ENCODE measurements at places on chromosomes 11 and 22.

DNA sequence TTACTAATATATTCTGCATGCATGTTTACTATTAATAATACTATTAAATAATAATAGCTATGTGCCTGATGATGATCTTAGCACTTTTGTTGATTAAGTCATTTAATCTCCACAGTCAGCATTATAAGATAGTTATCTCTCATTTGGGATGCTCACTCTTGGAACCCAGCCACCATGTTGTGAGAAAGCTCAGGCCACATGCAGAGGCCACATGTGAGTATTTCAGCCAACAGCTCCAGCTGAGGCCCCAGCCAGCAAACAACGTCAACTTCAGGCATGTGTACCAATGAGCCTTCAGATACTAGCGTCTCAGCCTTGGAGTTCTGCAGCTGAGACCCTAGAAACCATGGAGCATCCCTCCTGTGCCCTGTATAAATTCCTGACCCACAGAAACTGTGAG lies 798.1 kb upstream of the LRRC4C start:
- no peak for DNase-seq

GRCh38 chr22:29310863-29311339 lies 4.5 kb downstream of the GAS2L1 start:
- peak; percentile 83 for DNase-seq

DNA sequence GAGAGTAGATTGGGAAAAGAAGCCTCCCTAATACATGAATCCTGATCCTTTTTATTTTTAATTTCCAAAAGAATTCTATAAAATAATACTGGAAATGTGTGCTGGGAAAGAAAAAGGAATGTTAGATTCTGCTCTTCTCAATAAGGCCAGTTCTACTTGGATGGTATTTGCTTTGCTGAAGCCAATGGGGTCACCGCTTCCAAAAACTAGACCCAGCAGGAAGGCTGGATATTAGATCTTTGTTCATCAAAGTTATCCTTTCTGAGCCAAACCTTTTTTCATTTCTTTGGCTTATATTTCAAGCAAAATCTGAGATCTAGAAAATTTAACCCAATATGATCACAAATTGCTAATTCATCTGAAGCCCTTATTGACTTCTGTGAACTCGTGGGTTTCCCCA lies 41.4 kb downstream of the SCUBE2 start:
- no peak for DNase-seq

DNA sequence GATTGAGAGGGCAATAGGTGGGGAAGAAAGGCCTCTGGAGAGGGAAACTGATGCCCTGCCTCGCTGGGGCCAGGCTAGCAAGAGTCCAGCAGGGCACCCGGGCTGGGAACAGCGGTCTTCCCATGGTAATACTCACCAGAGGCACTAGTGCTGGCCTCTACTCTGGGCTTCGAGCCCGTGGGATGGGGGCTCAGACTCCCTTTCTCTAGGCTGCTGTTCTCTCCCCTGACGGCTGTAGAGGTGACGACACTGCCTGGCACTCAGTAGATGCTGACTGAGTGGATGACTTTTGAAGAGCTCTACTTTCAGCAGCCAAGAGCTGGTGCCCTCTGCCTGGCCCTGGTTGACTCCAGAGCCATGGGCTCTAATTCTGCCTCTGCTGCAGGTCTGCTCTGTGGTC lies 818 bp upstream of the C1QTNF4 start:
- DNase-seq: no peak

DNA sequence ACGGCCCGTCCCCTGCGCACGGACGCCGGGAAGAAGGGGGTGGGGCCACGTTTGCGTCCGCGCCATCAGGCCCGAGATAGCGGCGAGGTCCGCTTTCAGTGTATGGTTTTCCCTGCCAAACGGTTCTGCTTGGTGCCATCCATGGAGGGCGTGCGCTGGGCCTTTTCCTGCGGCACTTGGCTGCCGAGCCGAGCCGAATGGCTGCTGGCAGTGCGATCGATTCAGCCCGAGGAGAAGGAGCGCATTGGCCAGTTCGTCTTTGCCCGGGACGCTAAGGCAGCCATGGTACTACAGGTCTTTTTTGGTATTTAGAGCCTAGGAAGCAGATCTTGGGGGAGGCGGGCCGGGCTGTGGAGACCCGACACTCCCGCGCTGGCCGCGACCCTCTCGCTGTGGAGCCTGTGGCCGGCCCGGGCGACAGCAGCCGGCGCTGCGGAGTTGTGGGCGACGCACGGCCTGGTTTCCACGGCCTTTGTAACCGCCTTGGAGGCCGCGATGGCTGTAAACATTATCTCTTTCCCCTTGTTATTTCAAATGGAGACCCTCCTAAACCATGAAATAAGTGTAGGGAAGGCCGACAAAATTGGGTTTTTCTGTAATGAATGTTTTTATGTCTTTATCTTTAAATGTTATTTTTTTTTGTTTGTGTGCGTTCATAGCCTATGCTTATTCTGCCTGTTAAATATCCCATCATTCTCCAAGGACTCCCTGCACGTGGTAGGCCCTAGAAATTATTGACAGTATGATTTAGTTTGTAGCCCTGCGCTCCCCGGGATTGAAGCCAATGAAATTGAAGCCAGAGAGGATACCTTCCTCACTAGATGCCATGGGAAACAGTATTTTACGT lies at the start of gene AASDHPPT:
TSS of gene AASDHPPT (plus strand) at position 54 of the 847 bp plus-strand sequence. CDS start at position 103, 49 bp downstream.
- DNase-seq: peak; percentile 22

DNA sequence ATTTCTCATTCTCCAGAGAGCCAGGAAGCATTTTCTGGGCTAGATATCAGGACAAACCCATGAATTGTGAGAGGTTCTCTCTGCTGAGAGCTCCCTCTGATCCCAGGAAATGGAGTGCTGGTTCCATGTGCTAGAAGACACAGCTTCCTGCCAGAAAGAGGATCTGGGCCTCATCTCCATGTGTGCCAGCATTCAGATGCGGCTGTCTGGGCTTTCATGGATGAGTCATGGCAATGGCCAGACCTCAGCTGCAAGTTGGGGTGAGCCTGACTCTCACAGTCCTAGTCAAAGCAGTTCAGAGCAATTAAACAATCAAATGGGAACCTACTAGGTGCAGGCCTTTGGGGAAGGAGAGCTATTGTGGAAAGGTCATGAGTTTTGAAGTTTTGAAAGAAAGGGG lies 82.3 kb upstream of the EED start:
- no peak for DNase-seq

GRCh38 chr22:41458161-41458728 lies 10.2 kb downstream of the PHF5A start:
- no peak for DNase-seq

- no peak for DNase-seq
Observed at GRCh38 chr11:1231396-1232020, 8.6 kb downstream of the MUC5B start.

DNA sequence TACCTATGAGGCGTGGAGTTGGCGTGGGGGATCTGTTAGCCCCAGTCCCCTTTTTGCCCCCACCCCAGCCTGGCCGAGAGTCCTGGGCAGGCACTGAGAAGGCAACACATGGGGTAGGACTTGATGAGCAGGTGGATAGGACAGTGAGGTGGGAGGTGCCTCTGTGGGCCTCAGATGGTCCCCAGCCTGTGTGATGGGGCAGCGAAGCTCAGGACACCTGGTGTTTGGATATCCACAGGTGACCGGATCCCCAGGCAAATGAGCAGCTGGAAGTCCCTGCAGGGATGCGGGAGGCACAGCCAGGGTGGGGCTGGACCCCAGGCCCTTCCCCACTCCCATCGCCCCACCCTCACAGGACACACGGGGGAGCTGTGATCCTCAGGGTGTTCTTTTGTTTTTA lies 9.7 kb downstream of the FBLN1 start:
- no peak for DNase-seq

GRCh38 chr11:14240221-14240620 lies 118.8 kb downstream of the RRAS2 start:
- DNase-seq: no peak

DNA sequence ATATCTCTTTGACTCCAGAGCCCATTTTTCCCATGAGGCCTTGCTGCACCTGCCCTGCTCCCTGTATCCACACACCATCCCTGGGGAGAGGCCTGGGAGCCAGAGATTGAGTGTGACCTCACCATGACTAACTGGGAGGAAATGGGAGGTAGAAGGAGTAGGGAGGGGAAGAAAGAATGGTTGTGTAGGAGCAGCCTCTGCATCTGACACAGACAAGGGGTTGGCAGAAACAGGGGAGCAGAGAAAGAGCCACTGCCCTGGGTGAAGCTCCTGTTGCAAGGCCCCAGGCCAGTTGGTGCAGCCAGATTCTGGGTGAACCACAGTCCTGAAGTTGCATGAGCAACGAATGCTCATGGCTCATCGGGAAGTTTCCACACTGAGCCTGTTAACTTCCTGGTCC lies 32.4 kb downstream of the POU2F3 start:
- DNase-seq: no peak

DNA sequence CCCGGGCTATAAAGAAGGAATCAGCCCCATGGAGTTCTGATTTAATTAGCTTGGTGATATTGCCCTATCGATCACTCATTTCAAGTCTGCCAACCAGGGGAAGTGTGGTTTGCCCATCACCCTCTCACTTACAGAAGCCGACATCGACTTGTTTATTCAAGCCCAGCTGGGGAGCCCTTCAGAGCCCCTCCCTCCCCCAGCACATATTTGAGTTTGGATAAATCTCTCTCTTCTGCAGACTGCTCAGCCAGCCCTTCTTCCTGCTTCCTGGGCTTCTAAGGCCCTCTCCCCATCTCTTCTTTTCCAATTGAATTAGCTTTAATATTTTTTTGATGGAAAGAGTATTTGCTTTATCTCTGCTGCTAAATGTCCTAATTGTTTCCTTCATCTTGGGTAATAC lies 299.0 kb downstream of the MIAT start:
- DNase-seq: no peak

GRCh38 chr11:57325735-57326048 lies 940 bp upstream of the TNKS1BP1 start:
- DNase-seq: peak; percentile 15

DNA sequence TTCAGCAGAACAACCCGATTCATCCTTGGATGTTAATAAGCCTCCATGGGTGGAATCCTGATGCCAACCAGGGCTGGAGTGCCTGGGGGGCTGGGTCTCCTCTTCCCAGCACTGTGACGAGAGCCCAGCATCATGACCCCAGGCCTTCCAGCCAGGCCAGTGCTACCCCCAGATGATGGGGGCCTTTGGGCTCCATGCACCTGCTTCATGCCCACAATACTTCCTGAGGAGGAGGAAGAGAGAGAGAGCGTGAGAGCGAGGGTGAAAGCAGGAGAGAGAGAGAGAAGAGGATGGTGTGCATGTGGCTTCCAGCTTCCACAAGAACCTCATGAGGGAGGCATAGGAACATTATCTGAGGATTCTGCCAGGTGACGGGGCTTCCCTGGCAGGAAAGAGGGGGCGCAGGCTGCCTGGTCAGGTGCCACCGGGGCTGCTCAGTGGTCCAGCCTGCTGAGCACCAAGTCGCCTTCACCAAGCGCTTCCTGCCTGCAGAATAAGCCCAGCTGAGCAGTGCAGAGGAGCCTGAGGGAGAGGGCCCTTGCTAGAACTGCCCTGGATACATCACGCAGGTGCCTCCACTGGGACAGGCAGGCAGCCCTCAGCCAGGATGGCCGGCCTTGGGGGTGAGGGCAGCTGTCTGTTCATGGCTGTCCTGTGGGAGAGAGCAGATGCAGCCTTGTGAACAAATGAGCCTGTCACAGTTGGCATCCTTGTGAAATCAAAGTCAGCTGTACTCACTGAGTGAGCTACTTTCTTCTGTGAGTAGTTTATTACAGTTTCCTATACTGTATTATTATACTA lies 243.3 kb upstream of the B3GAT1 start:
- no peak for DNase-seq

DNA sequence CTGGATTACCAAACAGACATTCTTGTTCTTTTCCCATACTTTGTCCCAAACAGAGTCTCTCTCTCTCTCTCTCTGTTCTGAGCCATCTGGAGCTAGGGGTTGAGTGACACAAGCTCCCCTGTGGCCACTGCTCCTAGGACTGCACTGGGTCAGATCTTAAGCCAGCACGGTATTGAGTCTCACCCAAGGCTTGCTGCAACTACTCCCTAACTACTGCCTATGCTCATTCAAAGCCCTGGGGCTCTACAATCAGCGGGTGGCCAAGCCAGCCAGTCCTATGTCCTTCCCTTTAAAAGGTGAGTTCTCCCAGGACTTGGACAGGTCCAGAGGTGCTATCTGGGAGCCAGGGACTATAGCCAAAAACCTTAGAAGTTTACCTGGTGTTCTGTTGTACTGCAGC lies 385.6 kb downstream of the CNTN5 start:
- DNase-seq: no peak

DNA sequence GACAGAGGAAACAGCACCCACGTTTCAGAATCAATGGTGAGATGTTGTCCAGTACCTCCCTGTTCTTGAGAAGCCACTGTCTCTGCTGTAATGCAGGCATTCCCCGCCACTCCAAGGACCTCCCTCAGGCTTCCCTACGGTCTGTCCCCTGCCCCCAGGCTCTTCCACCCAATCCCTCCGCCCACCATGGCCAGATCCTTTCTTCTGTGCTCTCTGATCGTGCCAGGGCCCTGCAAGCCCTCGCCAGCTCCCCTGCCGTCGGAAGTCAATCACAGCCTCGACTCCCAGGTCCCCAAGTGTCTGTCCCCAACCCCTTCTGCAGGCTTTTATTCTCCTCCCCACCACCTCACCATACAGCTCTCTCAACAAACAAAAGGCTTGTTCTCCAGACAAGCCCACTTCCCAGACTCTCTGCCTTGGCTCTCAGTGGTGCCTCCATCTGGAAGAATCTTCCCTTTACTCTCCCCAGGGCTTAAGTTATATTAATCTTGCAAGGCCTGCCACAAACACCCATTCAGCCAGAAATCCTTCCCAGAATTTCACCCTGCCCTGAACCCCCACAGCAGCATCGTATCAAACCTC lies 13.7 kb downstream of the SCN4B start:
- DNase-seq: no peak

- DNase-seq: no peak
Observed at GRCh38 chr11:113376156-113376555, 11.4 kb upstream of the ANKK1 start.

DNA sequence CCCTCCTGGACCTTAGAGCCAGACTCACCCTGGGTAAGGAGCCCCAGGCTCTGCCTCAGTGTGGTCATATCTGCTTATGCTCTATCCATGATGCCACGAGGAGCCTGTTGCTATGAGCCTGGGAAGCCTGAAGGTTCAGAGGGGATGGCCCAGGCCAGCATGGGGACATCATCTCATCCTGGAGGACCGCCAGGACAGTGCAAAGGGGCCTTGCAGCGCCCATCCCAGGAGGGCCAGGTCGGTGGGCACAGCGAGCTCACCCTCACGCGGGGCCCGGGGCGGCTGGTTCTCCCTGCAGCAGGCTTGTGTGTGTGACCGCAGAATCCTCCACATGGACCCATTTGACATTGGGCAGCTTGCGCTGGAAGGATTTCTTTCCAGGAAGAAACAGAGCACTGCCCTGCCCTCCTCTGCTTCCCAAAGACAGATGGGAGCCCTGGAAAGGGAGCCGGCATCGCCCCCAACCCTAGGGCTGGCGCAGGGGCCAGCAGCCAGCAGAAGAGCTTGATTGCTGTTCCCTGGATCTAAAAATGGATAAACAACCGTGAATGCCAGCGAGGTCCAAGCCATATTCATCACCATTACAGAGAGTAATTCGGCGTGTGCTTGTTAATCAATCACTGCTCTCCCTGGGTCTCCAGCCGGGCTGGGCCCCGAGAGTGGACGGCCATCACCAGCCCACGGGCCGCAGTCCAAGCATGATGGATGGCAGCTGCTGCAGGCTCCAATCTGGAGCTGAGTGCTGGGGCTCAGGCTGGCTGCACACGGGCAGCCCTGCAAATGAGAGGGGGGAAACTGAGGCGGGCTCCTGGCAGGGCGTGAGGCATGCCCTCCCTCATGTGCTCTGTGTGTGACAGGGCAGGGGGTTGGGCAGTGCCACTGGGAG lies 739.7 kb downstream of the BRD1 start:
- DNase-seq: no peak

GRCh38 chr11:122642472-122642922 lies 13.0 kb upstream of the UBASH3B start:
- DNase-seq: no peak

Measured in HEK293T (cell line).